ENCODE measurements at places on chromosomes 4 and X.

DNA sequence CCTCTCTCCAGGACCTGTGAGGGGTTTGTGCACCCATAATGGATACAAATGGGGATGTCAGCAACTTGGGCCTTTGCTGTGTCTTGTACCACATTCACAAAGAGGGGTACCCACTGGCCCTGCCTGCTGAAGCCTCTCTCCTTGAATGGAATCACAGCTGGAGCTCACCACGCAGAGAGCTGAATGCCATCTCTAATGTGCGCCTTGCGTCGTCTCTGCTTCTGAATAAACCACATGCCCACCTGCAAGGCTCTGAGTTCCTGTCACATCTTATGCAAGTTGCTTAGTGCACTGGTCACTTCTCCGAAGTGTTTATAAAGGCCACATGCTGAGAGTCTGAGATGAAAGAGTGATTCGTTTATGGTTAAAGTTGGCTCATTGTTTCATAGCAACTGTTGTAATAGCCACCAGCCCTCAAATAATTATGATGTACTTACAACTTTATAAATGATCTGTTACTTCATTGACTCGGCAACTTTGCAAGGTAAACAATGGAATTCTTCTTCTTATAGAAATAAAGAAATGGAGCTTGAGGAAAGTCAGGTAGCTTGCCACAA is 6.2 kb upstream of the PUDP start:
- DNase-seq = no peak

- DNase-seq = no peak
Observed at GRCh38 chr4:6461301-6462165, 10.9 kb downstream of the PPP2R2C start.

GRCh38 chrX:13102636-13103035 is 58.2 kb upstream of the FAM9C start:
- no peak for DNase-seq

DNA sequence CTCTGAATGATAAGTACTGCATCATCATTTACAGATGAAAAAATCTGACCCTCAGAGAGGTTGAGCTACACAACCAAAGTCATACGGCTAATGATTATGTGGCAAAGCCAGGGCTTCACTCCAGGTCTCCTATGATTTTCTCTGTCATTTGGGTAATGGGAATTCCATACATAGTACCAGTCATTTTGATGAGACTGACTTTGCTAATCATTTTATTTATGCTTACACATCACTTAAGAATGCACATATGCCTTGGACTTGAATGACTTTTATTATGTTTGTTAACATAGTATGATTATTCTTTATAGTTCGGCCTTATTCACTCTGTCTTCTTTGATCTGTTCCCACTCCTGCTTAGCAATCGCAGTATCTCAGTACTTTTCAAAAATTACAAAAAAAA is 255.1 kb upstream of the GPRIN3 start:
- DNase-seq = no peak

DNA sequence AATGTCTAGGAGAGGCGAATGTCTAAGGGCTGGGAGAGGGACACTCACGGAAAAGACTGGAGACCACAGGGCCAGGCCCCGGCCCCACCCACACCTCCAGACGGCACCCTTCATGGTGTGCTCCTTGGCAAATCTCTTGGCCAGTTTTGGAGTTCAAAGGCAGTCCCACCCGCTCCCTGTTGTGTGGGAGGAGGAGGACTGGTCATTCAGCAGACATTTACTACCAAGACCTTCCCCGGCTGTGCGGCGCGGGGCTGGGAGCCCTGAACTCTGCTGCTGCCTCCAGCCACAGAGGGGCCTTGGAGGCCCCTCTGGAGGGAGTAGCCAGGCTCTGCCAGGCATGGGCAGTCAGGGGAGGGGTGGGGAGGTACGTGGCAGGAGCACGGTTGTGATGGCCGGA is 8.7 kb upstream of the TBC1D14 start:
- no peak for DNase-seq

GRCh38 chr4:160450876-160451275 is 1348.0 kb downstream of the RAPGEF2 start:
- no peak for DNase-seq

GRCh38 chrX:39627257-39627656 is 470.5 kb downstream of the BCOR start:
- DNase-seq = no peak

- DNase-seq = no peak
Observed at GRCh38 chrX:17876135-17876534, 15.0 kb upstream of the RAI2 start.
